Activated CD8-positive, alpha-beta memory T cell treated with anti-CD3 and anti-CD28 coated beads for 1 hour (primary cell): ENCODE measurements at places on chromosomes 4 and X.

GRCh38 chr4:710116-710515 lies 4.5 kb downstream of the PCGF3 start:
- no peak for DNase-seq

DNA sequence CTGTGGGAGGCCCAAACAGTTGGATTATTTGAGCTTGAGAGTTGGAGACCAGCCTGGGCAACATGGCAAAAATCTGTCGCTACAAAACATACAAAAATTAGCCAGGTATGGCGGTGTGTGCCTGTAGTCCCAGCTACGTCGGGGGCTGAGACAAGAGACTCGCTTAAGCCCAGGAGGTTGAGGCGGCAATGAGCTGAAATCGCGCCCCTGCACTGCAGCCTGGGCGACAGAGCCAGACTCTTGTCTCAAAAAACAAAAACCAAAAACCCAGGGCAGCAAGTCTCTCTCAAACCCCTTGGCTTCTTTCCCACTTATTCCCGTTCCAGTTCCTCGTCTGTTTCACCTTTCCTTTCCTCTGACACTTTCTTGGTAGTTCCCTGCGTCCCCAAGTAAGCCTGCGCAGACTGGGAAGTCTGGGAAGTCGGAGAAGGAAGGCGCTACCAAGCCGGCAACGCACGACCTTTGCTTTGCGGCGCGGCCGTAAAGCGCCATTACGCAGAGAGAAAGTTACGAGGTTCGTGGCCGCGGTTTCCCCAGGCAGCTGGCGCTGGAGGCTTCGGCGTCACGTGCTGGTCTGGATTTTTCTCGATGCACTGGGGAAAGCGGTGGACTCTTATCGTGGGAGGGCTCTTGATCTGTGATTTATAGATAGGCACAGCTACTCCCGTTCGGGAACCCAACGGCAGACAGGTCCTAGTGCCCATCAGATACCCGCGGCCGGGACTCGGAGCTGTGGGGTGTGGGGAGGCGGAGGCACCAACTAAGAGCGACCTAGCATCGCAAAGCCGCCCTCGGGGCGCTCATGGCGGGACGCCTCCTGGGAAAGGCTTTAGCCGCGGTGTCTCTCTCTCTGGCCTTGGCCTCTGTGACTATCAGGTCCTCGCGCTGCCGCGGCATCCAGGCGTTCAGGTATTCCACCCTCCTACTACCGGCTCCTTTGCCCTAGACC lies at the start of gene NUDT9:
Gene NUDT9, plus strand, starts transcription at position 470 of the 949 bp plus-strand sequence. Its CDS starts 333 bp downstream, at position 803.
- peak; percentile 52 for DNase-seq

GRCh38 chrX:50002067-50002714 lies 79.8 kb downstream of the CLCN5 start:
- no peak for DNase-seq

DNA sequence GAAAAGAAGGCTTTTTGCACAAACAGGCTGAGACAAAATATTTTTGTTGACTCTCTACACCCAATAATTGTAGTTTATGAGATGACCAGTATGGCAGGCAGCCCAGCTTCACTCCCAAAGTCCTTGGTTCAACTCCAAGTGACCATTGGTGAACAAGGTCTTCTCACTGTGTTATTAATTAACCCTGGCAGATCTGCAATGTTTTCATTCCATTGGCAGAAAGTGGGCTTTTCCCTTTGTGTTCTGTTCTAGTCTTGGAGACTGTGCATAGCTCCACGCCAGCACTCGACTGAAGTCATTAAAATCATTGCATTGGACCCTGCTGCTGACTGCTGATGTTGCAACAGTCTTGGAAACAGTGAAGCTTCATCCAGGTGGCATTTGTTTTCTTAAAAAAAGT lies 277.3 kb upstream of the HAND2 start:
- no peak for DNase-seq

- DNase-seq: no peak
Measured at GRCh38 chr4:176817204-176817603, 24.5 kb upstream of the VEGFC start.

DNA sequence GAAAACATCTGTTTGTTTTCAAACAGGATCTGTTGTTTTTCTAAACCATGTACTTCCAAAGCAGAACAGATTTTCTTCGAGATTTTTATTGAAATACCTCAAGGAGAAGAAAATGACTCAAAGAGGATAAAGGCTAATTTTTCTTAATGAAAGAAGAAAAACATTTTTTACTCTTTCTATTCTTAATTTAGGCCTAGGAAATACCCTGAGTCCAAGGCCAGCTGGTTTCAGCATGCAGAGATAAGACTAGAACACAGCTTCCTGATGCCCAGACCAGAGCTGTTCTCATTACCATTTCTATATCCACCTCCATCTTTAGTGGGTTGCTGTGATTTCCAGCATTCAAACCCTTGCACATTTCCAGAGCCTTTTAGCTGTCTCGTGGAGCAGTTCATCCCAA lies 18.3 kb downstream of the GAB1 start:
- DNase-seq: no peak

DNA sequence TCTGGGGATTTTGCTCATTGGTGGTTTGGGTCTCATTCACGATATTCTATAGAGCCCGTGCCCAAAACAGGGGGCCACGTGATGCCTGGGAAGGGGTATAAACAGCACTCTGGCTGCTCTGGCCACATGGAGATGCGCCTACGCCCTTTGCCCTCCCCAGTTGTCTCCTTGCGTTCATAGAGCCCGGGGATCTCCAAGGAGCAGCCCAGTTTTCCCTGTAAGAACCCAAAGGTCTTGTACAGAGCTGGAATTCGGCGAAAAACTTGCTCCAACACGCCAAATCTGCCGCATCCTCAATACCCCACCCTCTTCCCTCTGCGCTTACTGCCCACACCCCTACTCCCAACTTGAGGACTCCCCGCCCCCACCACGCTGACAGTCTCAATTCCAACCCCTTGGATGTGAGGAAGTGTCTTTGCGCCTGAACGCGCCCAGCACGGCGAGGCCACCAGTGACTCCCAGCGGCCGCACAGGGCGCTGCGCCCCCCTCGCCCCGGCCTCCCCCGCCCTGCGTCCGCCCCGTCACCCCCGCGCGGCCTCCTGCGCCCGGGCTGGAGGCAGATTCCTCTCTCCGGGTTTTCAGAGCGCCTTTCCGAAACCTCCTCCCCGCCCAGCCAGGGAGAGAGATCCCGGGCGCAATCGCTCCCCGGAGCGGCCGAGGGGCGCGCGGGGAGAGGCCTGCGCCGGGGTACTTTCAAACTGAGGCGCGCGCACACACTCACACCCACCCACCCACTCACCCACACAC lies at the start of gene NHS:
Gene NHS, plus strand, starts transcription at position 582 of the 748 bp plus-strand sequence. CDS start 558 bp downstream, outside the sequence.
- no peak for DNase-seq

DNA sequence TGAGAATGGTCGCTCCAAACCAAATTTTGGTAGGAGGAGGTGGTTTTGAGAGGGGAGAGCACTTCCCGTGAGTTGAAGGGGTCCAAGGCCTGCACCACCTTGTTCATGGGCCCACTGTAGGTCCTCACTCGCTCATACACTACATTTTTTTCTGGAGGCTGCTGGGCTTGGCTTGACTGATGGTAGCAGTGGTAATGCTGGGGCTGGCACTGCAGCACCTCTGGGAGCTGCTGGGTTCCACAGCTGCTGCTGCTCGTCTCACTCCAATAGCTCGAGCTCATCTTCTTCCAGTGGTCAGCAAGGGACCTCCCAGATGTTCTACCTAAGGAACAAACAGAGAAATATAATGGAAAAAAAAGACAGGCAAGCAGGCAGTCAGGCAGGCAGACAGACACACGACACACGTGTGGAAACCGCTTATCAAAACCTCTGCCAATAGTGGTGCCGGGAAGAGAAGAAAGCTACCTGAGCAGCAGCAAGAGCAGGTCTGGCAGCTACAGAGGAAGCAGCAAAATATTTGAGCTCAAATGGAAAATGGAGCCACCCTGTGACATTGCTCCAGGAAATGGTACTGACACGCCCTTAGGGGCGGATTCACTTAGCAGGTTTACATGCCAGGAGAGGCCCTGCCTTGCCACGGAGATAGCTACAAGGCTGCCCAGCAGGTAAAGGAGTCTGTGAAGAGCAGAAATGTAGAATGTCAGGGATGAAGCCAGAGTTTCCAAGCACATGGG lies at the start of gene POF1B:
Gene POF1B, minus strand, starts transcription at position 492 of the 734 bp plus-strand sequence. Its CDS starts 211 bp downstream, at position 281.
- DNase-seq: no peak

DNA sequence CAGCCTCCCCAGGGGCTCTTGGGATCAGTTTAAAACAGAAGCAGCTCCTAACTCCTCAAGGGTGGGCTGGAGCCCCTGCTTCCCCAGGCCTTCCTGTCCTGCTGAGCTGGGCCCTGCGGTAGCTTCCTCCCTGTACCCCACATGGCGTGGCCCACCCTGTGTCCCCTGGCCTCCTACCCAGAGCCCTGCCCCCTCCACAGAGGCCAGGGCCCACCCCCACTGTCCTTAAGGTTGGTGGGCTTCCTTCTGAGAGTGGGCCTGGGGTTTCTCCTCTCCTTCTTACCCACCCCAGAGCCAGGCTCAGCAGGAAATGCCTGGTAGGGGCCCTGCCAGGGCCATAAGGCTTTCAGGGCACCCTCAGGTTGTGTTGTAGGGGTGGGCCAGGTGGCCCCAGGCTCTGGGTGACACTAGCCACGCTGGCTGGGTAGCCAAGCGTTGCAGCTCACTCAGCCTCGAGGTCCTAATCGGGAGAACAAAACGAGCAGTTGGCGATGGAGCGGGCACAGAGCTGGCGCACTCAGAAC lies 11.6 kb downstream of the SH3BP2 start:
- no peak for DNase-seq

DNA sequence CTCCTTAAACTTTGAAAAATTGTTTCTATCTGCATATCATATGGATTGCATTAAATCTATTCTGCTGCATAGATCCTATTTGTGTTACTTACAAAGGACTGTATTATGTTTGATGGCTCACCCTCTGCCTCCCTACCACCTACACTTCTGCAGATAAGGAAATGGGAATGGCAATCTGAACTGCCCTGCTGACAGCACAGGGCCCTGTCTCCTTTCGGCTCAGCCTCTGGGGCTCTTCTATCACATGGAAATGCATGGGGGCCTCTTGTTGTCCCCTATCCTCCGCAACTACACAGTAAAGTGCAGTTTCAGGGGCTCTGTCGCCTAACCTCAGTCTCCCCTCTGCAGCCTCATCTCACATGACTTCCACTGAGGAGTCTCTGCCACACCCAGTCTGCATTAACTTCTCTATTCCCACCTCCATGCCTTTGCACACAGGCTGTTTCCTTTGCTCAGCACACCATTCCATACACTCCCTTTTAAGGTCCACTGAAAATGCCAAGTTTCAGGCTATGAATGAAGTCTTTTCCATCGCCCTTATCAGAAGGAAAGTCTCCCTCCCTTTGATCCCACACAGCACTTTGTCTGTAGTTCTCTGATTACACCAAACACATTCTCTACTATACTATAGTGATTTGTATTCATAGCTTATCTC lies 12.5 kb downstream of the RELL1 start:
- DNase-seq: no peak

DNA sequence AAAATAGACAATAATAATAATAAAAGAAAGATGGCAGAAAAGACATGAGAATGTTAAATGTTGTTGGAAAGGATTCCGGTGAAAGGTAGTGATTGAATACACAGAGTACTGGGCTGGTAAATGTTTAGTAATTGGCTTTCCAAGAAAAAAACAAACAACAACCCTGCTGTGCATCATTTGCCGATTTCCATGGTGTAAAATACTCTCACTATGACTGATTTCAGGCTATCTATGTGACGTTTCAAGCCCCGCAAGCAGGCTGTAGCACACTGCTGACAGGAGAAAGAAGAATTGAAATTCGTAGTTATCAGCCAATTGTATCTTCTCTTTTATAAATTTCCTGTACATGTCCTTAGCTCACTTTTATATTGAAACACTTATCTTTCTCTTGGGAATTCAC lies 13.6 kb upstream of the SEPTIN6 start:
- no peak for DNase-seq

DNA sequence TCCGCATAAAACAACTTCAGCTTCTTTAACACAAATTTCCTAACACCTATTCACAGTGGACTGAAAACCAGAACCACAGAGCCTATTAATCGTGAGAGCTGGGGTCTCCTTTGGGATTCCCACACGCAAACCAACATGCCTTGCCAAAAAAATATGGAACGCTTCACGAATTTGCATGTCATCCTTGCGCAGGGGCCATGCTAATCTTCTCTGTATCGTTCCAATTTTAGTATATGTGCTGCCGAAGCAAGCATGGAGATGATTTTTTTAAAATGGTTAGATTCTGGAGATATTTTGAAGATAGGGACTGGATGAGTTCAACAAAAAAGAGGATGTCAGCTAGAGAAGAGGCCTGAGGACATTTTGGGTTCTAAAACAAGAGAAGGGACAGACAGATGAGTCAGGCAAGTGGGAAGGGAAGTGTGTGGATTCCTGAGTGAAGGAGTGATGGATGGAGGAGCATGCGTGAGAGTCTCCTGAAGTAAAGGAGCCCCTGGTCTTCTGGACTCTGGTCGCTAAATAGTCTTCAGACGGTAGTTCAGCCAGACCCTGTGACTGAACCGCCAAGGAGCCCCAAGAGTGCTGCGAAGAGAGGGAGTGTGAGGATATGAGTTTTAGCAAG lies 9.5 kb upstream of the GATA1 start:
- DNase-seq: no peak

GRCh38 chr4:337932-338758 lies 531 bp downstream of the ZNF141 start:
- no peak for DNase-seq

DNA sequence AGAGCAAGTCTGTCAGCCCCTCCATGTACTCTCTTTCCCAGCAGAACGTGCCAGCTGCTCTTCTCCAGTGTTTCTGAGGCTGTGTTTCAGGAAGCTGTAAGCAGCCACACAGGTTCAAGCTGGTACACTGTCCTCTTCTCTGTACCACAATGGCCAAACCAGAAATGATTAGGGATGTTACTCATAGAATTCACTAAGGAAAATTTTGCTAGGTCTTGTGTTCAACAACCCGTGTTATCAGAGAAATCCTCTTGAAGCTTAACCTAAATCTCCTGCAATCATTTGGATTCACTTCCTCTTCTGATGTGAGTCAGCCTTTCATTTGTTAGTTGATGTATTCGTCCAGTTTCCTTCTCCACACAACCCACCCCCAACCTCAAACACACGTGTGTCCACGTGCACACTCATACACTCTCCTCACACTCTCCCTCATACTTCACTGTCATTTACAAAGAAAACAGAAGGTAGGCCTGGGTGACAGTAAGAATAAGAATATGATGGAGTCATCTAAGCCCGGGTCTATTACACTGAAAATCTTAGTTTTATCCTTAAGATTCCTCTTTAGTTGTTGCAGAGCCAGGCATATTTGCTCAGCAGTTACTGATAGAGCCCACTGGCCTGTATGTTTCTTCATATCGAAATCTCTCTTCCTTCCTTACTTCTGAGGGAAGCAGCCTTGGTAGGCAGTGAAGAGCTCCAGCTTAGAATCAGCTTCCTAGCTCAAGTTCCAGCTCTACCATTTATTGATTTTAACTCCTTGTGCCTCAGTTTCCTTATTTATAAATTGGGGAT lies 63.4 kb downstream of the DCUN1D4 start:
- no peak for DNase-seq

GRCh38 chrX:118464501-118464900 lies 31.1 kb upstream of the DOCK11 start:
- no peak for DNase-seq

- no peak for DNase-seq
Measured at GRCh38 chr4:127632420-127633403, at the start of gene INTU. Gene INTU (plus strand): TSS chr4:127632957. CDS start chr4:127633035, 78 bp downstream.

DNA sequence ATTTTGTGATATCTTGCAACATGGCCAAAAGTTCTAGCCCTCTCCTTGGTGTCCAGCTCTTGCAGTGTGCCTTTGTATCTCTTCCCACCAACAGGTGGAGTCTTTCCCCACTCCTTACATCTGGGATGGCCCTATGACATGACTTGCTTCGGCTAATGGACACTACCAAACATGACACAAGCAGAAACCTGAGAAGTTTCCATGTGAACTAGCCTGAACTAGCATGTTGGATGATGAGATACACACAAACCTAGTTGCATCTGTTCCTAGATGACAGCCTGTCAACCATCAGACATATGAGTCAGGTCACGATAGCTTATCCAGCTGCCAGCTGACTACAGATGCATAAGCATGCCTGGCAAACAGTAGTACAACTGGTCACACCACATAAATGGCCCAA lies 207.5 kb upstream of the FTHL17 start:
- DNase-seq: no peak
